Globus pallidus (tissue), 1 donor: ENCODE measurements at places on chromosomes 5 and 9.
A peak's percentile ranks its signal among the peaks of the same experiment; 100 is the strongest.

DNA sequence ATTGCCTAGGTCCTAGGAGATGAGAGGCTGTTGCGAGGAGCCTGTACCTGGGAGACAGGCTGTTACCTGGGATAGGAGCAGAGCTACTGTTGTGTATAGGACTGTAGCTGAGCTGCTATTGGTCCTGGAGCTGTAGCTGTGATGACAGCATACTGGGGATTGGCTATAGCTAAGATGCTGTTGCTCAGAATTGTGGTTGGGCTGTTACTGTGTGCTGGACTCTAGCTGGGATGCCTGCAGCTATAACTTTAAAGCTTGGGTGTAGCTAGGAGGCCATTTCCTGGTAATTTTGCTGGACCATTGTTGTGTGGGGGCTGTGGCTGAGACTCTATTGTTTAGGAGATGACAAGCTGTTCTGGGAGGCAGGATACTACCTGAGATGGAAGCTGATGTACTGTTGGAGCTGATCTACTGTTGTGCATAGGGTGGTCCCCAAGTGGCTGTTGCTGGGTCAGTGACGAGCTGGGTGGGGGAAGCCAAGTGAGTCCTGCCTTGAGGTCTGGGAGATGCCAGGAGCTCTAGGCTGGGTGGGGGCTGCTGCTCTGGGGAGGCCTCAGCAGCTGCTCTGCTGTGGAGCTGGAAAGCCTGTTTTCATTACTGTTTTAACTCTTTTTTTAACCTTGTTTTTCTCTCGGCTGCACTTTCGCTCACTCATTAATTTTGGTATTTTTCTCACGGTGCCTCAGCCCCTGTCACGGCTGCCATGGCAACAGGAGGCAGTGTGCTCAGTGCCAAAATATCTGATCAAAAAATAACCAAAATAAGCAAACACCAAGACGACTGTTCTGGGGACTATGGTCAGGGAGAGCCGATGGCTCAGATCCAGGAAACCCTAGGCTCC is 3.0 kb upstream of the PCDH1 start:
- DNase-seq: no peak

GRCh38 chr9:14616188-14616982 is 76.8 kb downstream of the ZDHHC21 start:
- DNase-seq: peak; percentile 43

GRCh38 chr5:77145666-77146065 is 58.6 kb upstream of the ZBED3 start:
- no peak for DNase-seq

DNA sequence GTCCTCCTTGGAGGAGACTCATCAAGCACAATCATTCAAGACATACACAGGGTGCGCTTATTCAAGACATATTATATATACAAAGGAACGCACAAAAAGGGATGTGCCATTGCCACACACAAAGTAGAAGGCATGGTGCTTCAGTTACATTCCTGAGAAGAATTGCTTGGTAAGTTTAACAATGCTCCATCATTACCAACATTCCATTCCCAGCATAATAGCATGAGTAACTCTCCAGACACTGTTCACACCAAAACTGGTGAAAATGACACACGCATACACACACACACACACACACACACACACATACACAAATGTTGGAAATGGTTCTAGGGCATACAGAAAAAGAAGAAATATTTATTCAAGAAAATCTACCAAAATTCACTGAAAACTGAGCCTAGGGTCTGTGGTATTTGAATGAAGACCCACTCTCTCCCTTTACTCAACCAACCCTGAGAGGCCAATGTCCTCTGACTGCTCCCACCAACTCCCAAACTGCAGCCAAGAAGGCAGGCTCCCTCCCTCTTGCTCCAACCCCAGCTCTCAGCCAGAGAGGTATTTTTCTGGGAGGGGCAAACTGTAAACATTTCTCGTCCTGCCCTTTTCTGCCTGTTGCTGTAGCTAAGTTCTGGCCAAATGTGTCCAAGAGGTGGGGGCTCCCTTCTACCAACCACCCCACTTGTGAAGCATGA is 19.9 kb downstream of the UGT3A1 start:
- DNase-seq: no peak

- no peak for DNase-seq
Measured at GRCh38 chr5:39253196-39253595, 33.8 kb upstream of the FYB1 start.

DNA sequence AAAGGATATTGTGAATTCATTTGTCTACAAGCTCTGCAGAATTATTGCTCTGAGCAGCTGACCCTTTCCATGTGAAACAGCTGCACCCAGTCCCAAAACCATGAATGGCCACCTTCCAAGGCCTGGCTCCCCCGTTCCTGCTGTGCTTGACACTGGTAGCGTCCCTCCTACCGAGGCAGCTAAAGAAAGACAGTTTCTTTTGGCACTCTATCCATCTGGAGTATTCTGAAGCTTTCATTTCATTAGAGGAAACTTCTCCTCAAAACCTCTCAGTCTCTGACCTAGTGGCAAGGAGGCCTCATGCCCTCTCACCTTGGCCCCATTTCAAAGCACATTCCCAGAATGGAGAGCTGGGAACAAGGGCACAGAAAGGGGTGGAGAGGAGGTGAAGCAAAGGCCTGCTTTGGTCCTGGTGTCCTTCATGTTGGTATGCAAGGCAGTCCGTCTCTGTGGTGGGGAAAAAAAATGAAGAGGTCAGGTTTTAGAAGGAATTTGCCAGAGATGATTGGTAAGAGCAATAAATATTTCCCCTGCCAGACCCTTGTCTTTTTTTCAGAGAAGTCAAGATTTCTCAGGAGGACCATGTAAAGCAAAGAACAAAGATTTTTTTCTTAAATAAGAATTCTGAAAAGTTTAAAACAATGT is 232.0 kb downstream of the RFK start:
- no peak for DNase-seq

DNA sequence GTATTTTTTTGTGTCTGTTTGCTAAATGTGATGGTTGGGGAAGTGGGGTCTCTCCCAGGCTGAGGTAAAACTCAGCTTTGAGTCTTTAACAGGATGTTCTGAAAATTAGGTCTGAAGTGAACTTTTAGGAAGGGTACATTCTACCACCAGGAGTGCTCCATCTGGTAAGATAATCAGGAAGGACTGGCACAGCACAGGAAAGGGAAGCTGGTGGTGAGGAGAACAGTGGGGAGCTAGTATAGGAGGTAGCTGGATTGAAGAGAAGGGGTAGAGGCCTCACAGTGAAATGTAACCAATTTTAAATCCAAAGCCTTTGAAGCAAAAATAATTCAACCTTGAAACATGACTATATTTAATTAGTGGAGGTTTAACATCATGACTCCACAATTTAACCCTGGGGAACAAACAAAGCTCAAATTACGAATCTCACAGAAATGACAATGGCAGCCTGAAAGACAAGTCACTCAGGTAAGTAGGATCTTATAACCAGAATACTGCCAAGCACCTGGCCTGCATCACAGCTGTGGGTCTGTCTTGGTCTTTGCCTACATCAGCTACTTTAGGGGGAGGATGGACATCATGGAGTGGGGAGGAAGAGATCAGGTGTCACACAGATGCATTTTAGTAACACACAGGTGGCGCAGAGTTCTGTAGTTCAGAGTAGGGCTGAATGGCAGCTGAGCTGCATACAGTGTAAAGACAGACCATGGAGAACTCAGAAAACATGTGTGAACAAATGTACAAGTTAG is 445.3 kb downstream of the DMRT2 start:
- DNase-seq: no peak

DNA sequence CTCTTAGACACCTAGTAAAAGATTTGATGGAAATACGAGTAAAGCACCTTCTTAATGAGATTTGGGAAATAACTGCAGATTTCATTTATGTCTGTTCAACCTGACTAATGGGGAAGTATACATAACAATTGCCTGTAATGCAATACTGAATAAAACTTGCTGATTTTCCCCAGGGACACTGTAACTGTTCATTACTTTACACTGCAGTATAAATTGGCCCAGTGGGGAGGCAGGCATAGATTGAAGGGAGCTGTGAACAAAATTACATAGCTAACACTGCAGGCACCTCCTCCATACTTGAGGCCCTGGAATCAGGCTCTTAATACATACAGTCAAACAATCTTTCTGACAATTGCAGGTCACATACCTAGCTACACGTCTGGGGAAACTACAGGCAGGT is 216.2 kb downstream of the PTPRD start:
- DNase-seq: no peak

DNA sequence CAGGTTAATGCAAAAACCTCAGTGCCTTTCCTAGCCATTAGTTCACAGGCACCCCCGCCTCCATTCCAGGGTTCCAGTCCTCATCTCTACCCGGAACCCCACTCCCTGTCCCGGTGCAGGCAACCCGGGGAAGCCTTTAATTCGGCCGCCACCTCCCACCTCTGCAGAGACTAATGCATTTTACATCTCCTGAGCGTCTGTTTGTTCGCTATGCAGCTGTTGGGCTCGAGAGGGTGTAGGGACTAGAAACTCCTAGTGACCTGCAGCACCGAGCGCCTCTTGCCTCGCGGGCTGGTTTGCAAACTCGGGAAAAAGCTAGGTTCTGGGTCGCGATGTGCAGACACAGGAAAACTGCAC is 3.6 kb downstream of the GDNF start:
- no peak for DNase-seq

DNA sequence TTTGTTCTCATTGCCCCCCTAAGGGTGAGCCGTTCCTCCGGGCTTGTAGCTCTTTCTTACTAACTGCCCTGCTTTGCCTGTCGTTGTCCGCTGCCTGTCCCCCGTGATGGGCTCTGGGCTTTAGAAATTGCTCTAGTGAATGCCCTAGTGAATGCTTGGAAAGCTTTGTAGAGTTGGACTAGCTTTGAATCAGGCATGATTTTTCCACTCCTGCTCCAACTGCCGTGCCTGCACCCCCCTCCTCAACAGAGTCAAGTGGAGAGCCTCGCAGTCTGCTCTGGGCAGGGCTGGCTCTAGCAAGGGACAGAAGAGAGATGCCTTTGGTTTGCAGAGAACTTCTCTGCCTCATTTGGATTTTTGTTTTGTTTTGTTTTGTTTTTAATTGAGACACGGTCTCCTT is 46.8 kb upstream of the DAB2IP start:
- peak; percentile 38 for DNase-seq

DNA sequence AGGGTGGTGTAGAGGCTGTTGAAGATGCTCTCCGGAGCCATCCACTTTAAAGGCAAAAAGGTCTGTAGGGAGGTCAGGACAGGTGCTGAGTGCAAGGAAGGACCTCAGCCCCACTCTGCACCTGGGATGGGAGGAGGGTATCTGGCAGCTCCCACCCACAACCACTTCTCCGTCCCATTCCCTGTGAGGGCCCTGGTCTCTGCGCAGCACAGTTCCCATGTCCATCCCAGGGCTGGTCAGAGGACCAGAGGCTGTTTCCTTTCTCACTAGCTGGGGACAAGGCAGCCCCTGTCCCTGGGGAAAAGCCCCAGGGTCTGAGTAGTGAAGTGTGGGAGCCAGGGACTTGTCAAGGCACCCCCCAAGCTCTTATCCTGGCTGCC is 33.7 kb upstream of the CSF1R start:
- no peak for DNase-seq

GRCh38 chr5:144191998-144192397 is 21.3 kb downstream of the KCTD16 start:
- peak; percentile 39 for DNase-seq

DNA sequence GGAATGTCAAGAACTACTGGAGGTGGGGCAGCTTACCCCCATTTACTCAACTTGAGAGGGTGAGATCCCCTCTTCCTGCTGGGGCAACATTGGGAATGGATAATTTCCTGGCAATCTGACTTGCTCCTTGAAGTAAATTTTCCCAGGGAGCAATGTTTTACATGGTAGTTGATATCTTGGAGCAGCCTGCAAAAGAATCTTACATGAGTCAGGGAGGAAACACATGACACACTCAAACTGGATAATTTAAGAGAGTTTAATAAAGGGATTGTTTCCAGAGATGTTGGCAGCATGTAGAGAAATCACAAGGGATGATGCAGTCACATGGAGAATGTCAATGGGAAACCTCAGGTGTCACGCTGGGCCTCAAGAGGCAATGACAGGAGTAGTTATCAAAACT is 212.5 kb downstream of the GAS1 start:
- no peak for DNase-seq

DNA sequence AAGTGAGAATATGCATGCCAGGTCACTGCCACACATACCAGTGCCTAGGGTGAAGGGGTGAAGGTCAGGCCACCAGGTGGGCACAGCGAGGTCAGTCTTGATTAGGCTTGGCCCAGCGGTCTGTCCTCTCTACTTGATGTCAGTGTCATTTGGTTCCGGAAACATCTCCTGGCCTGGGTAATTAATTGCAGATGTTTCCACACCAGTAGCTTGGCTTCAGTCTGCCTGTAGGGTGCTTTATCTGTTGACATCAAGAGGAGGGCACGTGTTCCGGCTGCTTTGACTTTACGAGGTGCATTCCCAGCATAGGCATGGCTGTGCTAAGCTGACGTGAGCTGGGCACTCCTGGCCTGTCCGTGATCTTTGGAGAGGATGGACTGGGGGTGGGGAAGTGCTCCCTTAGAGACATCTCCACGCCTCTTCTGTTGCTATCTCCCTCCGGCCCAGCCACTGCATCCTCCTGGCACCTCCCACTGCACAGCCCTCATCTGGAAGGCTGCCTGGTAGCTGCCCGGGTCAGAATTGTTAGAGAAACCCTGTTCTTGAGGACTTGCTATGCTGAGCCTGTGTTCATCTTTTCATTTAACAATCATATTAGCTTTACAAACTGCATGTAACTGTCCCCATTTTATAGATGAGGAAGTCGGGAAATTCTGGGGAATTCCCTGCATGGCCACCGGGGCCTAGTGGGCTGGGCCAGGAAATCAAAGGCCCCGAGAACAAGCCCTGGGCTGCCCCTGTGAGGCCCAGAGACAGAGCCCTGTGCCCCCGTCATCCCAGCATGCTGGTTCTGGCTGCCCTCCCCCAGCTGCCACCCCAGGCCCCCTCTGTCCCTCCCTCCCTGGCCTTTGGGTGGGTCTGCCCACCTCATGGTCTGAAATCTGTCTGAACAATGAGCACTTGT is 29.1 kb downstream of the JADE2 start:
- peak; percentile 47 for DNase-seq
